ENCODE measurements at places on chromosomes 4 and X.

GRCh38 chrX:99266255-99266654 lies 1143.8 kb downstream of the PCDH19 start:
- DNase-seq = no peak

GRCh38 chrX:57641338-57641737 lies 38.7 kb downstream of the NLRP2B start:
- no peak for DNase-seq

DNA sequence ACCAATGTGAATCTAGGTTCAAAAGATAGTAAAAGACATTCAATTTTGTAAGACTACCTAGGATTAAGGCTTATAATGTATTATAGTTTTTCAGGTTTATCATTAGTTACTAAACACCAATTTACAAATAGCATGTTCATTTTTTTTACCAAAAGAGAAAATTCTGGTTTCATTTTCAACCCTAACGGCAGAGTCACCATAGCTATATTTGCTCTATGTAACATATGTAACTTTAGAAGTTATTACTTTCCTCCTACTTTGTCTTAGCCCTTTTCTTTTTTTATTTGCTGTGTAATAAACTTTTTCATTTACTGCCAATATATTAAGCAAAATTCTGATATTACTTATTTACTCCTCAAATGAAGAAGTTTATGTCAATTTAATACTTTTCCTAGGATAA lies 639.6 kb downstream of the ARAP2 start:
- no peak for DNase-seq

GRCh38 chr4:22607382-22607781 lies 85.4 kb upstream of the GBA3 start:
- peak; percentile 12 for DNase-seq

GRCh38 chrX:152871260-152871659 lies 26.6 kb upstream of the ZNF185 start:
- no peak for DNase-seq
